Thoracic aorta (tissue), 2 donors: ENCODE measurements at places on chromosomes 1 and 21. TPM values are rescaled to one million over a fixed set of nuclear protein-coding genes. Genes with fewer than 3 reads are reported as not detected.

DNA sequence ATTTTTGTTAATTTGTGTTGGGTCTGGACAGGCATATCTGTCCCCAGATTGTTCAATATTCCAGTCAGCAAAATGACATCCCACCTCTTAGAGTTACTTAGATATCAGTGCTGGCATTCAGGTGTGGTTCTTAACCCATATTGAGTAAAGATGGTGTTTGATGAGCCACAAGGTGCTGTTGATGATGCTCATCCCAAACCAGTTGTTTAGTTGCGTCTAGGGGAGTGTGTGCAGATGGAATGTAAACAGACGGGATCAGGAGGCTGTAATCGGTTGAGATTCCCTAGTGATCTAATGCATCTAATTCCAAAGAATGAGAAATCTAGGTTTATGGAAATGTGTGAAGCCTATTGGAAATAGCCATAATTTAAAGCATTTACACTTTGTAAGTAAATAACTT is 1.1 kb downstream of the HOOK1 start:
- no peak overlapping the region for H3K27ac ChIP-seq
- DNase-seq = no peak
- no peaks in the 10 kb centered on the region for H3K27me3 ChIP-seq
- no peaks in the 10 kb centered on the region for H3K36me3 ChIP-seq
- H3K4me1 ChIP-seq = peaks cover 4% of the 10 kb centered on the region

DNA sequence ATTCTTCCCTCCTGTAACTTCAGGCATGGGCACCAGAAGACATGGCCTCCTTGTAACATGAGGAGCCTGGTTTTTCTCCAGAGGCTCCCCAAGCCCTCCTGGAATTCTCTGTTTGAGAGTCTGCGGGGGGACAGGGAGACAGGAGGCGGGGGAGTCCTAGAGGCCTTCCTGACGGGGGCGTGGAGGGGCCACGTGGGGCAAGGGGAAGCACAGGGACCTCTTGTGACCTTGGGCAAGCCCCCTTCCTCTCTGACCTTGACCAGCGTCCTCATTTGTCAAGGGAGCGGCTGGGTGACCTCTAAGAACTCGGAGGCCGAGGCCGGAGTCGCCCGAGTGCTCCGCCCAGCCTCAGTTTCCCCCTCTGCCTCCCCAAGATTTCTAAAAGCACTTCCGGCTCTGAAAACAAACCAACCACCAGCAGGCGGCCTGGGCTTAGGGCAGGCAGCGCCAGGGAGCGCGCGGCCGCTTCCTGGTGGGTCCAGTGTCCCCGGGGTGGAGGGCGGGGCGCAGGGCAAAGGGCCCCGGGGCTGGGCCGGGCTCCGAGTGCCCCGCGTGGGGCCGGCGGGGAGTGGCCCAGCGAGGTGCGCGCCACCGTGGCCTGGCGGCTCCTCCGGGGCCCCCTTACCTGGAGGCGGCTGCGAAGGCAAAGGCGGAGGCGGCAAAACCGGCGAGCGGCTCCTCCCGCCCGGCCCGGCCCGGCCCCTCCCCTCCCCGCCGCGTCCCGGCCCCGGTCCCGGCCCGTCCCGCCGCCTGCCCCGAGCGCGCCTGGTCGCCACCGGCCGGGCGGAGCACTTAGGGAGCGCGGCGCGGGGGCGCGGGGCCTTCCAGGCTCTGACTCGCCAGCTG is at the start of gene TMCO4:
TMCO4 (minus strand) TSS at position 687 of the 846 bp plus-strand sequence. CDS start 19,158 bp downstream, outside the sequence.
- H3K36me3 ChIP-seq = no peaks in the 10 kb centered on the region
- H3K27ac ChIP-seq = peak within 1 kb of the TSS; percentile 82
- DNase-seq = no peak
- peaks cover 22% of the 10 kb centered on the region for H3K4me1 ChIP-seq
- peak within 1 kb of the TSS; percentile 81 for H3K4me3 ChIP-seq

DNA sequence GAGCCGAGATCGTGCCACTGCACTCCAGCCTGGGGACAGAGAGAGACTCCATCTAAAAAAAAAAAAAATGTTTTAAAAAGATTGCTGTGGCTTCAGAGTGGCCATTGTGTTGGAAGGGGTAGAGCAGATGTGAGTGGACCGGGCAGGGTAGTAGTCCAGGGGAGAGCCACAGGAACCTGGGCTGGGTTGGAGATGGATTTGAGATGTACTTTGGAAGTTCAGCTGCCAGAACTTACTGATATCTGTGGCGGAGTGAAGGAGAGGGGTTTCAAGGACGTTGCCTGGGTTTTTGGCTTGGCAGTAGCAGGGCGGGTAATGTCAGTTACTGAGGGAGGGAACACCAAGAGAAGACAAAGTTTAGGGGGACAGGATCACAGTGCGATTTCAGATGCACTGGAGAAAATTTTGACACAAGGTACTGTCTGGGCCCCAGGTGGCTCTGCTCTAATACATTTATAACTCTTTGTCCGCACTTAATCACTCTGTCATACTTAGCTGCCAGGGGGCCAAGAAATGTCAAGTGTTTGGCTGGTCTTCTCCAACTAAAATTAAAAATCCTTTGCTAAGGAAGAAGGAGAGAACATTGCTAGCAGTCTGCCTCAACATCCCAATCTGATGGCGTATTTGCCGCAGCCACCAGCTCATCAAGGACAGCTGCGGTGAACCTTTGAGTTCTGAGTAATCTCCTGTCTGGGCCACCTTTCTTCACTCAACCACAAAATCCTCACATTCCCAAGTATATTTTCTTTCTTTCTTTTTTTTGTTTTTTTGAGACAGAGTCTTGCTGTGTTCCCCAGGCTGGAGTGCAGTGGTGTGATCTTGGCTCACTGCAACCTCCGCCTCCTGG is 9.6 kb downstream of the EPHX1 start:
- H3K27ac ChIP-seq = peak overlapping the region; percentile 50
- DNase-seq = no peak
- H3K27me3 ChIP-seq = no peaks in the 10 kb centered on the region
- no peaks in the 10 kb centered on the region for H3K36me3 ChIP-seq

- no peak overlapping the region for H3K4me3 ChIP-seq
- H3K36me3 ChIP-seq = no peaks in the 10 kb centered on the region
- no peak overlapping the region for H3K27ac ChIP-seq
- H3K4me1 ChIP-seq = no peaks in the 10 kb centered on the region
- no peak for DNase-seq
These were observed 154.6 kb downstream of the PLPPR5 start for GRCh38 chr1:98849969-98850636.

- no peaks in the 10 kb centered on the region for H3K27me3 ChIP-seq
- no peaks in the 10 kb centered on the region for H3K4me1 ChIP-seq
- DNase-seq = no peak
These were observed 23.9 kb downstream of the LDLRAD2 start for GRCh38 chr1:21836010-21836409.

DNA sequence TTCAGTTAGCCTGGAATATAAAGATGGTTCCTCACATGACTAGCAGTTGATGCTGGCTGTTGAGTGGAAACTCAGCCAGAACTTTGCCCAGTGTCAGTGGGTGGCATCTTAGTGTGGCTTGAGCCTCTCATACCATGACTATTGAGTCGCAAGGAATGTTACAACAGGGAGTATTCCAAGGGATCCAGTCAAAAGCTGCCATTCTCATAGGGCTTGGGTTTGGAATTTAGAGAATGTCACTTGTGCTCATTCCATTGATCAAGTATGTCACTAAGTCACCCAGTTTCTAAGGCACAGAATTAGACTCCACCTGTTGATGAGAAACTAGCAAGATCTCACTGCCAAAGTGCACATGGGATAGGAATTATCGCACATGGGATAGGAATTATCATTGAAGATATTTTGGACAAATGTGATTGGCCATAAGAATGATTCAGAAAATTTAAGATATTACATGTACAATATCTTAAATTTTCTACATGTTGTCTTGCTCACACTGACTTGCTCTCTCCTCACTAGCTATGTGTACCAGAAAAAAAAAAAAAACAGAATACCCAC is 1290.7 kb upstream of the ADGRL2 start:
- no peak for DNase-seq
- H3K27ac ChIP-seq = no peak overlapping the region
- H3K27me3 ChIP-seq = no peaks in the 10 kb centered on the region
- no peaks in the 10 kb centered on the region for H3K4me1 ChIP-seq

DNA sequence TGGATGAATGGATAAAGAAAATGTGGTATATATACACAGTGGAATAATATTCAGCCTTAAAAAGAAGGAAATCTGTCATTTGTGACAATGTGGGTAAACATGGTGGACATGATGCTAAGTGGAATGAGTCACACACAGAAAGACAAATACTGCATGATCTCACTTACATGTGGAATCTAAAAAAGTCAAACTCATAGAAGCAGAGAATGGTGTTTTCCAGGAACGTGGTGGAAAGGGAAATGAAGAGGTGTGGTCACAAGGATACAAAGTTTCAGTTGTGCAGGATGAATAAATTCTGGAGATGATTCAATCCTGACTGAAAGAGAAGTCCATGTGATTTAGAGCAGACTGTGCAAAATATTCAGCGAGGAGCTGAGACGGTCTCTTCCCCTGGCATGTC is 56.6 kb downstream of the RYR2 start:
- H3K27ac ChIP-seq = no peak overlapping the region
- no peaks in the 10 kb centered on the region for H3K27me3 ChIP-seq
- no peak for DNase-seq
- H3K4me1 ChIP-seq = peaks cover 31% of the 10 kb centered on the region

- H3K27me3 ChIP-seq = no peaks in the 10 kb centered on the region
- no peak overlapping the region for H3K4me3 ChIP-seq
- H3K27ac ChIP-seq = no peak overlapping the region
These were observed 244.7 kb upstream of the IRF2BP2 start for GRCh38 chr1:234854645-234855039.

DNA sequence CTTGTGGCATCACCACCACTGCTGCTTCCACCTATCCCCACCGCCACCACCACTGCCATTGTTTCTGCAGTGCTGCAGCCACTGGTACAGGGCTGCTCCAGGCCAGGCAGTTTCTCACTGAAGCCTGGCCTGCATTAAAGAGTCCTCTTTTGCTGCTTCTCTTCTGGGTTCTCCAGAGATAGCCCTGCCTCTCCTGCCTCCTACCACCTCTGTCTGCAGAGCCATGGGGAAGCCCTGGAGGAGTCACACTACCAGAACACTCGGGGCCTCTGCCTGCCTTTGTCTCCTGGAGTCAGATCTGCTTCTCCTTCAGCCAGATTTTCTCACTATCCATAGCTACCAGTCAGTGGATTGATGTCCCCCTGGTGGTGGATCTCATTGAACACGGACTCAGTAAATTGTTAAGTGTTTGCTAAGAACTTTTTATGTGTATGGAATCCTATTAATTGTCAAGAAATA is 37.7 kb upstream of the DDAH1 start:
- H3K4me3 ChIP-seq = no peak overlapping the region
- H3K4me1 ChIP-seq = no peaks in the 10 kb centered on the region
- no peak overlapping the region for H3K27ac ChIP-seq
- H3K36me3 ChIP-seq = no peaks in the 10 kb centered on the region
- H3K27me3 ChIP-seq = no peaks in the 10 kb centered on the region
- no peak for DNase-seq

DNA sequence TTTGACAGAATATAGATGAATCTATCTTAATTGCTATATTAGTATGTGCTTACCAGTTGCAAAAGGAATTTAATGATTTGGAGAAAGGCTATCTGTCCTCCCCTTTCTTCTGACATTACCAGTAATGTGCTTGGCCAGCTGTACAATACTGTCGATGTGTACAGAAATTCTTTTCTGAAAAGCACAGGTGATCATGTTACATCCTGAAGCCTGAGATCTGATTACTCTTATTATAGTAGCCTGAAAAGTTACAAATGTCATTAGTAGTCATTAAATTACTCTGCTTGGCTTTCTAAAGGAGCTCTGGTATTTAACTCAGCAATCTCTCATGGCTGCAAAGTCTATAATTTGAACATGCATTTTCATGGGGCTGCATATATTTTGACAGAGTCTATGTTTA is 209.8 kb downstream of the PTPRC start:
- no peaks in the 10 kb centered on the region for H3K36me3 ChIP-seq
- H3K4me3 ChIP-seq = no peak overlapping the region
- no peak overlapping the region for H3K27ac ChIP-seq
- H3K27me3 ChIP-seq = no peaks in the 10 kb centered on the region
- no peaks in the 10 kb centered on the region for H3K4me1 ChIP-seq

GRCh38 chr1:63691701-63692425 is 82.0 kb upstream of the ROR1 start:
- no peaks in the 10 kb centered on the region for H3K4me1 ChIP-seq
- no peak overlapping the region for H3K4me3 ChIP-seq
- no peaks in the 10 kb centered on the region for H3K27me3 ChIP-seq
- no peaks in the 10 kb centered on the region for H3K36me3 ChIP-seq
- peak overlapping the region; percentile 51 for H3K27ac ChIP-seq

- H3K27me3 ChIP-seq = no peaks in the 10 kb centered on the region
- no peak overlapping the region for H3K4me3 ChIP-seq
- peaks cover 11% of the 10 kb centered on the region for H3K36me3 ChIP-seq
- no peaks in the 10 kb centered on the region for H3K4me1 ChIP-seq
- no peak for DNase-seq
These were observed 9.3 kb upstream of the CTRC start for GRCh38 chr1:15428815-15429435.

DNA sequence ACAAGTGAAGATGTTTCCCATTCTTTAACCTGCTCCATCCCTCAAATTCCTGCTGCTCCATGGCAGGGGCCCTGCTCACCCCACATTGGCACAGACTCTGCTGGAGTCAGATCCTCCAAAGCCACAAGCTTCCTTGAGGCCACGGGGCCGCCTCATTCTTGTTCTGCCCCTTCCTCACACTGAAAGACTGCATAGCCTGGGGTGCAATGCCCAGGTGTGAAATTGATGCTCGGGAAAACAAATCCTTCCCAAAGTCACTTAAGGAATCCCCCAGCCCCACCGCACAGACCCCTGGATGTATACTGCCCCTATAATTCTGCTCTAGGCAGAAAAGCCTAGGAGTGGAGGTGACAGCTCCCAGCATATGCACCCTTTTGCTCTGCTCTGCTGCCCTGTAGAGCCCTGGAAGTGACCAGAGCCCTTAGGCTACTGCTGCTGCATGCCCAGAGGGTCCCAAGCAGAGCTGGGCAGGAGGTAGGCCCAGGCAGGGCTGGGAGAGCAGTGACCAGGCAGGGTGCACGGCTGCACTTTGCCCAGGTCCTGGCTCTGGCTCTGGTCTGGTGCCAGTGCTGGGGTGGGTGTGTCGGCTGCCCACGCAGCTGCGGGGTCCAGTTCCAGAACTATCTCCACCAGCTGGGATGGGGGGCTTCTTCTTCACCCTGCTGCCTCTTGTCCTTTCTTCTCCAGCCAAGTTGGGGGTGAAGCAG is 1.6 kb downstream of the HES2 start:
- DNase-seq = no peak
- H3K4me1 ChIP-seq = peaks cover 30% of the 10 kb centered on the region

The CA14 gene
- total RNA-seq = not detected

The FBXO44 gene
- 21.9 TPM for total RNA-seq

The MYOM3 gene
- 1.5 TPM for total RNA-seq

The OR2G6 gene
- not detected for total RNA-seq

The NGF gene
- 21.8 TPM for total RNA-seq

The THEMIS2 gene
- total RNA-seq = 119 TPM

The NRAS gene
- 24.8 TPM for total RNA-seq

The MYCL gene
- 0.42 TPM for total RNA-seq

The PTPN7 gene
- total RNA-seq = 6.1 TPM

The AADACL4 gene
- total RNA-seq = not detected

The CENPF gene
- 1.8 TPM for total RNA-seq

The NBL1 gene
- total RNA-seq = 77.0 TPM

The SAMSN1 gene
- 6.6 TPM for total RNA-seq

The AIM2 gene
- total RNA-seq = 3.4 TPM
